ENCODE measurements at places on chromosomes 1 and 21.

DNA sequence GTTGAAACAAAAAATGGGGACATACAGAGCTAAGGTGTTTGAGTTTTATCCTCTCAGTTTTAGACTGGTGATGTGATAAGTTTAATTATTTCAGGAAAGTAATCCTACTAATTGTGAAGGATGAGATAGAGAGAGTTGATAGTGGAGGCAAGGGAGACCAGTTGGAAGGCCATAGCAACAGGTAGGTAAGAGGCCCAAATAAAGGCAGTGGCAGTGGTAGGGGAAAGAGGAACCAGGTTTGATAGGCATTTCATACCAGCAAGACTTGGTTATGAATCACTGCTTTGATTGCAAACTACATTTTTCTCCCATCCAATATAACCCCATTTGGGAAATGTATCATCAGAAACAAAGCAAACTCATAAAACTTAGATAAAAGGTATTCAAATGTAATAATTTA lies 63.1 kb upstream of the SH3GLB1 start:
- no peak for DNase-seq

DNA sequence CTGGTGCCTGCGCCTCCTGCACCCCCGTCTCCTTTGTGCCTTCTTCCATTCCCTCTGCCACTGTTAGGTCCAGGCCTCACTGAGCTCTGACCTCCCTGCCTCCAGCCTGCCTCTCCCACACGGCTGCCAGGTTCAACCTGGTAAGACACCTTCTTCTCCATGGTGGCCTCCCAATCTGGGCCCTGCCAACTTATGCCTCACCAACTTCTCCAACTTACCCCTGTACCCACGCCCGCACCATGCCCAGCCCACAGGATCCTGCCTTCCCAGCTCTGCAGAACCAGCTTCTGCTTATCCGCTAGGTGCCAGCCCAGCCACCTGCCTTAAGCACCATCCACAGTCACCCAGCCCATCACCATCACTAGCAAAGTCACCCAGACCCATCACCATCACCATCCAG lies 37.2 kb downstream of the PDE9A start:
- DNase-seq = no peak

GRCh38 chr1:72516264-72516663 lies 233.9 kb upstream of the NEGR1 start:
- no peak for DNase-seq

DNA sequence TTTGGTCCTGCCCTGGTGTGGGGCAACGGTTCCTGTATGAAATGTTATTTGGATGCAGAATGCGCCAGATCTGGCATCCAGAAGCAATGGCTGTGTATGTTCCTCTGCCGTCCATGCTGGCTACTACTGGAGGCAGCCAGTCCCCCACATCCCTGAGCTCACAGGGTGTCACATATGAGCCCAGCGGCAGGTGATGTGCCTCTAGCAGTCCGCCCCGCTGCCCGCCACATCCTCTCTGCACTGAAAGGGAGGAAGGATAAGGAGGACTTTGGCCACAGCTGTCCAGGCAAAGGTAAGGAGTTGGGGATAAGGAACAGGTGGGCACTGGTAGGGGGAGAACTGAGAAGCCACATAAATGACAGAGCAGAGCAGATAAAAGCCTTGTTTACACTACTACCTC lies 305.3 kb upstream of the DAB1 start:
- no peak for DNase-seq

GRCh38 chr1:29682919-29683295 lies 446.6 kb downstream of the PTPRU start:
- DNase-seq = no peak

GRCh38 chr21:42071146-42071737 lies at the start of gene UMODL1:
TSS of gene UMODL1 (plus strand) at chr21:42071317. CDS start at chr21:42071317, 0 bp downstream.
- DNase-seq = no peak

DNA sequence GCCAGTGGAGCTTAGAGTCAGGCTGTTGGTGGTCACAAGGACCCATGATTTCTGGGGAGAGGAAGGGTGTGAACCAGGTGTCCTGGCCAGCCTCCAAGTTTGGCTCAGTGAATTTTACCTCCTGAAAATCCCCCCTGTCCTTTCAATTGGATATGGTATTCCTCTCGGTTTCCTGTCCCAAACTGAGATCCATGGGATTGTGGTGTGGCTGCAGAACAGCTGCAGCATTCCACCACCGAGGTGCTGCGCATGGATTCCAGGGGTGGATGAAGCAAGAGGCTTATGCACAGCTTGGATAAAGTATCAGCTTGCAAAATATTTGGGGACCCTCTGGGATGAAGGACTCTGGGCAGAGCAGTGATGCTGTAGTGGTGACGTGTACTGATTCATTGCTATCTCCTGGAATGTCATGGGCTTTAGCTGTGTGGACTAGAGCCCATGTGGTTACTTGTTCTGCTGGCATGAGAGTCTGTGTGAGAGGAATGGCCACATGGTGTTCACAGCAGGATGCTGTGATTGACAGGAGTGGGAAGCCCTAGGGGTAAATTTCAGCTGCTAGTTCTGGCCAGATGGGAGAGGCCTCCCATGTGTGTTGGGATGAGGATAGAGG lies 148.7 kb upstream of the SPAG17 start:
- no peak for DNase-seq

GRCh38 chr1:184930645-184931044 lies 43.7 kb downstream of the NIBAN1 start:
- no peak for DNase-seq

DNA sequence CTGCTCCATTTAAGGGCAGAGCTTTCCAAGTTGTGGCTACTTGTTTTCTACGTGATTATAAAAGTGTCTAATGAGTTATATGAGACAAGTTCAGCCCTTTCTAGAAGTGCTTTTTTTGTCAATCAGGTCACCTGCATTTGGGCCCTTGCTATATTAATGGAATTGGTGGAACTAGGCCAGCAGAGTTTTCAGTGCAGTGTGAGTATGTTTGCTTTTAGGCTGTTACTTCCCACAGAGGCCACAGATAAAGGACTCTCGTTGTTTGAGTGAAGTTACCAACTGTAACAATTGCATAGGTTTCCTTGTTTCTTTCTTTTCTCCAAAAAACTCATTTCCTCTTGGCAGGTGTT lies 10.9 kb downstream of the SMAP2 start:
- no peak for DNase-seq

DNA sequence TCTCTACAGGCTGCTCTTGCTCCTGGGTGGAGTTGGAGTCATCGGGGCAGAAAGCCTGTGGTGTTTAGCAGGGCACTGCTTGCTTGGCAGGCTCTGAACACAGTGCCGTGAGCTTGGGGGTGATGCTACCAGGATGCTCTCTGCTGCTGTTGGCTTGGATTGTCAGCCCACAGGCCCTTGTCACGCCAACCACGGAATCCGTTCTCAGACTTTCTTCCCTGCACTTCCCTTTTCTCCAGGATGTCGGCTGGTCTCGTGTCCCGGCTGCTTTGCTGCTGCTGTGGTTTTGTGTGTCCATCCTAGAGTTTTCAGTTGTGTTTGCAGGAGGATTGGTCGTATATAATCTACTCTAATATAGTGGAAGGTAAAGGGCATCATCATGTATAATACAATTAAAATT lies 44.4 kb upstream of the TTC34 start:
- no peak for DNase-seq

DNA sequence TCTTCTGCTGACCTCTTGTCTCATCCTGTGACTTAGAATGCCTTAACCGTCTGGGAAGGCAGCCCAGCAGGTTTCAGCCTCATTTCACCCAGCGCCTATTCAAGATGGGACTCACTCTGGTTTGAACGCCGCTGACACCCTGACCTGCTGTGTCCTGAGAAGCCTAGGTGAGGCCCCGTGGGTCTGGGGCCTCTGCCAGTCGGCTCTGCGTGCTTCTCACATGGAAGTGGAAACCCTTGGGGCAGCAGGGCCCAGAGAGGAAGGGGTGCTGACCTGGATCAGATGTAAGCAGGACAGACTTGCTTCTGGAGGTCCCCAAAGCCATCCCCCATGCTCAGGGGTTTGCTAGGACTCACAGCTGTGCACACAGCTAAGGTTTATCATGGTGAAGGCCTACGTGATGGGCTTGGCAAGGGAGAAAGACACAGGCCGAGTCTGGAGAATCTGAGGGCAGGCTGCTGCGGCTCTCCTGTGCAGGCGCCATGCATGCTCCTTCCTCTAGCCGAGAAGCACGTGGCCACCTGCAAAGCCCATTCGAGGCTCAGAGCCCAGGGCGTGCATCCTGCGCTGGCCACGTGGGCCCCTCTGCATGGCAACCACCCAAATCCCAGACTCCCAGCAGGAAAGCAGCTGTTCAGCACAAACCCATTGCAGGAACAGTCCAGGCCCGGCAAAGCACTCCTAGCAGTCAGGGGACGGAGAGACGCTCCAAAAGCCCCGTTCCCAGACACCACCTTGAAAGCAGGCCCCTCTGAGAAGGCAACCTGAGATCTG lies 3.8 kb downstream of the TRPM2 start:
- no peak for DNase-seq

DNA sequence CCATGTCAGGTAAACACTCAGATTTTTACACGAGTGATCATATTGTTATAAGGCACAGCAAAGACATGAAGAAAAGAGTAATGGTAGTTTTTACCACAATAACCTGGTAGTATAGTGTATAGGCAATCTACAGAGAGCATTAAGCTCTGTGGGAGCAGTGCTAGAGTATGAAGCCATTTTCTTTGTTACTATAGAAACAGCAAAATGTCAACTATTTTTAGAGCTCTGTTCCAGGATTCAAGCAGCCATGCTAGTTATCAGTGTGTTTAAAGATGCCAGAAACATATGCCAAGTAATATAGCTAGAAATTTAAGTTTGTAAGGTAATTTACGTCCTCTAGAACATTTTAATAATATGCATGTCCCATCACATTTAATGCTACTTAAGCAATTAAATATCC lies 77.6 kb upstream of the RGS18 start:
- DNase-seq = no peak

DNA sequence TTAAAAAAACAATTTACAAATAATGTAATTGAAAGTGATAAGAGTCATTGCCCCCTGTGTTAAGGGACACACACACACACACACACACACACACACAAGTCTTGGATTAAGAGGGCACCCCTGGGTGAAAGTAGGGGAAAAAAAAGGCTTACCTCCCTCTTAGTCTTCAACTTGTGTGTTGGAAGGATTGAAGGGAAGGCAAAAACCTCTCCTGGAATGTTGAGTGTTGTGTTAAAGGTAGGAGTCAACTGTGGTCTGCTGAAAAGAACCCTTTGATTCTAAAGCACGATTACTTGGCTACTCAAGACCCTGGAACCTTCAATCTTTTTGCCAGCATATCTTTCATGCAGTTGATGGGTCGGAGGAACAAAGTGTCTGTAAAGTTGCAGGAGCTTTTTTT lies 6.4 kb downstream of the PBX1 start:
- no peak for DNase-seq

DNA sequence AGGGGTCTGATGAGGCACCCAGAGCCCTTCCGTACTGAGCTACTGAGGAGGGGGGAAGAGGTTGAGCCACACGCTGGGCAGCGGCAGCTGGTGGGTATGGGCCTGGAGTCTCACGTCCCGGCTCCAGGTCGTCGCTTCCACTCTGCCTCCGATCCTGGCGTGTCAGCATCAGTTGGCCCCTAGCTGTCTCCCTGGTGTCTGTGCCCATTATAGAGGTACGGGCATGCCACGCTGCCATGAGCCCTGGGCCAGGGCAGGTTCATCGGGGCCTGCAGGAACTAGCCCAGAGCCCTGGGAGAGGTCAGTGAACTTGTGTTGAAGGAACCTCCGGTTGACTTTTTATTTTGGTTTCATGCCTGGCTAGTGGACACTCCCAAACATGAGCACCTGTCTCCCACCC lies 18.2 kb downstream of the COQ8A start:
- no peak for DNase-seq

DNA sequence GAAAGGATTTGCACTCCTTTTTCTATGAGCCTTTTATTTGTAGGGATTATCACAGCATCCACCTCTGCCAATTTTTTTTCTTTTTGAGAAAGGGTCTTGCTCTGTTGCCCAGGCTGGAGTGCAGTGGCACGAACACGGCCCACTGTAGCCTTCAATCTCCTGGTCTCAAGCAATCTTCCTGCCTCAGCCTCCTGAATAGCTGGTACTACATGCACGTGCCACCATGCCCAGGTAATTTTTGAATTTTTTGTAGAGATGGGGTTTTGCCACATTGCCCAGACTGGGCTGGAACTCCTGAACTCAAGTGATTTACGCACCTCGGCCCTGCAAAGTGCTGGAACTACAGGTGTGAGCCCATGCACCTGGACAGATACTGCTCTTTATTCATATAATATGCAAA lies 2.1 kb downstream of the SAMSN1 start:
- DNase-seq = no peak

- DNase-seq = no peak
These were observed 2.8 kb upstream of the EFHD2 start for GRCh38 chr1:15406614-15407559.

DNA sequence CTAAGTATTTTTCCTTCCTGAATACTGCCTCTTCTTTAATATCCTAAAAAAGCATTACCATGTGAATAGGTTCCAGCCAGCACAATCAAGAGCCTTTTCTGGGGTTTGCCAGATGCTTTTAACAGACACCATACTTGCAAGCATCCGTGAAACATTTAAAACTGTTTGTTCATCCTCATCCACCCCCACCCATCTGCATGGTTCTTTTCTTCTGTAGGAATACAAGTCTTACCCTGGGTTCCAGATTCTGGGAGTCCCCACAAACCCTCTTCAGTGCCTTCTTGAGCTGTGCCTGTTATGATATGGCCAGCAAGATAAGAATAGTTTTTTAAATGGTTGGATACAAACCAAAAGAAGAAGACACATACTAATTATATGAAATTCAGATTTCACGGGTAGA lies 354.9 kb upstream of the PLXNA2 start:
- no peak for DNase-seq

GRCh38 chr1:240173836-240174235 lies 82.2 kb downstream of the FMN2 start:
- no peak for DNase-seq

DNA sequence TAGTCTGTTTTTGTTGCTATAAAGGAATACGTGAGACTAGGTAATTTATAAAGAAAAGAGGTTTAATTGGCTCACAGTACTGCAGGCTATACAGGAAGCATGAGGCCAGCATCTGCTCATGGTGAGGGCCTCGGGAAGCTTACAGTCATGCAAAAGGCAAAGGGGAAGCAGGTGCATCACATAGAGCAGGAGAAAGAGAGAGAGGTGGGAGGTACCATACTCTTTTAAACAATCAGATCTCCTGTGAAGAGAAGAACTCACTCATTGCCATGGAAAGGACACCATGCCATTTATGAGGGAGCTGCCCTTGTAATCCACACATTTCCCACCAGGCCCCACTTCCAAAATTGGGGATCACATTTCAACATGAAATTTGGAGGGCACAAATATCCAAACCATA lies 12.7 kb downstream of the PPP1R12B start:
- no peak for DNase-seq
